ENCODE measurements at places on chromosomes 6 and 20.

- H3K36me3 ChIP-seq: peaks cover 6% of the 10 kb centered on the region
- no peak overlapping the region for H3K27ac ChIP-seq
- DNase-seq: no peak
- H3K4me3 ChIP-seq: no peak overlapping the region
Observed at GRCh38 chr6:5373430-5373829, 112.1 kb downstream of the FARS2 start.

GRCh38 chr6:18585032-18585573 is 198.0 kb downstream of the RNF144B start:
- H3K27ac ChIP-seq: no peak overlapping the region
- no peak for DNase-seq
- no peaks in the 10 kb centered on the region for H3K36me3 ChIP-seq
- H3K27me3 ChIP-seq: no peaks in the 10 kb centered on the region

DNA sequence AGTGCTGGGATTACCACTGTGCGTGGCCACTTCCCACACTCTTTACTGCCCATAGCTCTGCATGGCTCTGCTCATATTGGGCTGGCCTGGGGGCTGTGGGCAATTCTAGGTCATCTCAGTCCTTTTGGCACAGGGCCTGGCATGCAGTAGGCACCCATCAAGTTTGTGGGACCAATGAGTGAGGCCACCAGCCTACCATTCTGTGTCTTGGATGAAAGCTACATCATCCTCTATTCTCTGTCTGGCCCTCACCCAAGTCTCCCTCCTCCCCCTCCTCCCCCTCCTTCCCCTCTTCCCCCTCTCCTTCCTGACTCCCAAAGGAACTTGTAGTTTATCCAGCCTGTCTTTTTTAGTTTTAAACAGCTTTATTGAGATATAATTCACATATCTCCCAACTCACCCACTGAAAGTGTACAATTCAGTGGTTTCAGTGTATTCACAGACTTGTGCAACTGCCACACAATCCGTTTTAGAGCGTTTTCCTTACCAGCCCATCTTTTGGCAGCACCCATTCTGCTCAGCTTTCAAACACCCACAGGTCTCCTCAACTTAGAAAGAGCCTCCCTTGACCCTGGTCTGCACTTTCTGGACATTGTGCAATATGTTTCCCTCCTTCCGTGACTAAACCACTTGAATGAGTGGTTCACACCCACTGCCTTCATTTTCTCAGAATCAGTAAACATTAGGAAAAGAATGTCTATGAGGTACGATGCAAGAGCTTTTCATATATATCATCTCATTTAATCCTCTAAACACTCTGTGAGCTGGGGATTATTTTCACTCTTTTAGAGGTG is 21.5 kb upstream of the MRPS18A start:
- no peak overlapping the region for H3K27ac ChIP-seq
- H3K4me1 ChIP-seq: peaks cover 5% of the 10 kb centered on the region
- H3K4me3 ChIP-seq: no peak overlapping the region
- no peaks in the 10 kb centered on the region for H3K27me3 ChIP-seq
- no peaks in the 10 kb centered on the region for H3K36me3 ChIP-seq

GRCh38 chr6:119340796-119341487 is 8.6 kb downstream of the MAN1A1 start:
- no peak for DNase-seq
- H3K27ac ChIP-seq: no peak overlapping the region
- peaks cover 15% of the 10 kb centered on the region for H3K4me1 ChIP-seq
- H3K4me3 ChIP-seq: no peak overlapping the region
- H3K27me3 ChIP-seq: no peaks in the 10 kb centered on the region
- no peaks in the 10 kb centered on the region for H3K36me3 ChIP-seq

DNA sequence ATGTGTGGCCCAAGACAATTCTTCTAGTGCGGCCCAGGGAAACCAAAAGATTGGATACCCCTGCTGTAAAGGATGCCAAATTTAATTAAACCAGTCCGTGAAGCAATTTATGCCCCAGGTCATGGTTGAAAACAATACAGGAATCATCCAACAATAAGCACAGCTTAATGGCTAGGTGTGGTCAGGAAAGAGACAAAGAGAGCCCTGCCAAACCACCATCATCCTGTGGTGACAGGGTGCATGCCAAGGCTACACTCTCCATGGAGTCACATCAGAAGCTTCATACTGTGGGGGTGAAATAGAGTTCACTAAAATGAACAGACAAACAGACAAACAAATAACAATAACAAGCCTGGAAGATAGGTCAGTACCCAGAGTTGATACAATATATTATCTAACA is 62.7 kb downstream of the DZANK1 start:
- no peaks in the 10 kb centered on the region for H3K27me3 ChIP-seq
- DNase-seq: no peak

GRCh38 chr6:13769655-13770053 is 44.7 kb downstream of the MCUR1 start:
- DNase-seq: no peak
- H3K4me3 ChIP-seq: no peak overlapping the region
- H3K27me3 ChIP-seq: no peaks in the 10 kb centered on the region

GRCh38 chr20:32427996-32428395 is 69.9 kb downstream of the ASXL1 start:
- no peaks in the 10 kb centered on the region for H3K4me1 ChIP-seq
- H3K36me3 ChIP-seq: peaks cover 45% of the 10 kb centered on the region
- no peaks in the 10 kb centered on the region for H3K27me3 ChIP-seq
- H3K4me3 ChIP-seq: no peak overlapping the region

GRCh38 chr6:15580326-15580725 is 82.5 kb downstream of the DTNBP1 start:
- no peaks in the 10 kb centered on the region for H3K27me3 ChIP-seq
- DNase-seq: no peak
- H3K4me3 ChIP-seq: no peak overlapping the region
- H3K36me3 ChIP-seq: no peaks in the 10 kb centered on the region
- H3K27ac ChIP-seq: no peak overlapping the region

DNA sequence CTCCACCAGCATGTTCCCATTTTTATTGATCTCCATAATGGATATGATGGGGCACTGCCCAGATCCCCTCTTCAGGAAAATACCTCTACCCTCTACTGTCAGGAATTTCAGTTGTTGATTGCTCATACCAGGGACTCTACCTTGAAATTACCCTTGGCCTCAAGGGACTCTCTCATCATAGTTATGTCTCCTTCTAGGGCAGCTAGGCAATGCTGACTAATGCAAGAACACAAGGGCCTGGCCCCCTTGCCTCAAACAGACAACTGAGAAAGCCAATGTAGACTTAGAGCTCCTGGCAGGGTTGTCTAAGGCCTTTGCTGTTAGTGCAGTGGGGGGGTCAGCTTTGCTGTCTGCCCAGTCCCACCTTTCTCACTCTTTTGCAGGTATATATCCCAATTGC is 493.1 kb downstream of the BTBD3 start:
- no peak overlapping the region for H3K4me3 ChIP-seq
- DNase-seq: no peak
- no peaks in the 10 kb centered on the region for H3K4me1 ChIP-seq
- no peak overlapping the region for H3K27ac ChIP-seq
- no peaks in the 10 kb centered on the region for H3K27me3 ChIP-seq

- no peak for DNase-seq
- H3K27ac ChIP-seq: no peak overlapping the region
- no peak overlapping the region for H3K4me3 ChIP-seq
- H3K4me1 ChIP-seq: no peaks in the 10 kb centered on the region
Observed at GRCh38 chr20:17533396-17533795, 2.2 kb upstream of the BFSP1 start.

DNA sequence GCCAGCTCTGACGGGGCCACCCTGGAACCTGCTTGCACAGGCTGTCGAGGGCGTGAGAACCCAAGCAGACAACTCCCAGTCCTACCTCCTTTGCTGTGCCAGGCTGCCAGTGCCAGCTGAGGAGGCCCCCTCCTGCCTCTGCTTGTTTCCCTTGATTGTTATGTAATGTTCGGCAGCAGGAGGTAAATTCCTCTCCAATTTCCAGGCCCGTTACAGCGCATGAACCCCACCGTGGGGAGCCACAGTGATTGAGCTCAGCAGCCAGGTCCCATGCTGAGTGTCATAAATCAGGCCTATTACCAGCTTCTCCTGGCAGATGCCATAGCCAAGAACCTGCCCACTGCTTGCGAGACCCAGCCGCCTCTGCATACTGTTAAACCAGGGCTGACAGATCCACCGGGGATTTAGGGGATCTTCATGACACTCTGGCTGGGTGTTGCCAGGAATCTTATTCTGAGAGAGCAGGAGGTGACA is 320.5 kb downstream of the DHX35 start:
- H3K27me3 ChIP-seq: no peaks in the 10 kb centered on the region
- no peak for DNase-seq
- no peaks in the 10 kb centered on the region for H3K4me1 ChIP-seq

DNA sequence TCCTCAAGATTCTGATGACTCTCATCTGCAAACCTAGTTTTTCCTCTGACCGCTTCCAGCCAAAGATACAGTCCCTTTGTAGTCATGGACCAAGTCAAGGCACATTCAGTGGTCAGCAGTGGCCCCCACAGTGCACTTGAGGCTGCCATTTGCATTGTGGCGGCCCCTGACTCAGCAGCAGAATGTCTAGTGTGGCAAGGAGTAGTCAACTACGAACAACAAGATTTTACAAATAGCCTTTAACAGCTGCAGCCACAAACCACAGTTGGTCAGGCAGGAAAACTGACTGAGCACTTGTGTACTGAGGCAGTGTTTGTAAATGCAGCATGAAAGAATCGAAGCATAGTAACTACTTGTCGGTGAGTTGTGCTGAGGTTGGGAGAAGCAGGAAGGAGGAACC is 49.6 kb downstream of the SLC2A12 start:
- no peaks in the 10 kb centered on the region for H3K4me1 ChIP-seq
- DNase-seq: no peak
- no peak overlapping the region for H3K4me3 ChIP-seq
- H3K27me3 ChIP-seq: no peaks in the 10 kb centered on the region

- H3K4me1 ChIP-seq: no peaks in the 10 kb centered on the region
- no peaks in the 10 kb centered on the region for H3K36me3 ChIP-seq
- H3K4me3 ChIP-seq: no peak overlapping the region
- no peaks in the 10 kb centered on the region for H3K27me3 ChIP-seq
Observed at GRCh38 chr6:40946738-40947301, 92.2 kb downstream of the UNC5CL start.

- DNase-seq: no peak
- H3K4me1 ChIP-seq: no peaks in the 10 kb centered on the region
Observed at GRCh38 chr6:130215526-130215925, 7.2 kb downstream of the SAMD3 start.

- no peaks in the 10 kb centered on the region for H3K27me3 ChIP-seq
- no peak for DNase-seq
- no peak overlapping the region for H3K27ac ChIP-seq
- no peaks in the 10 kb centered on the region for H3K4me1 ChIP-seq
Observed at GRCh38 chr6:157748839-157749571, 74.0 kb upstream of the SNX9 start.

DNA sequence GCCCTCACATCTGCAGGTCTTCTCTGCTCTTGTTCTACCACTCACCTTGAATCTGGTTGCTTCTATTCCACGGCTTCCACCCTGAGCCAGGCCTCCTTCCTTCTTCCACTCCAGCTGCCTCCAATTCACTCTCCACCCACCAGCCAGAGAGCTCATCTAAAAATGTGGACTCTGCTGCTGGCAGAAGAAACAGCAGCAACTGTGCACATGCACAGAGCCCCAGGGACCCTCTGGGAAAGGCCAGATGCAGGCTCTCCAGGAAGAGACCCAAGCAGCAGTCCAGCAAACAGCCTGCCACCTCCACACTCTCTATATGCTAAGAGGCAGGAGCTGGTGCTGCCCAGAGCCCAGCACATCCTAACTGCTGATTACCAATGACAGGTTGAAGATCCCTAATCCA is 162.6 kb upstream of the TOP1 start:
- H3K27me3 ChIP-seq: no peaks in the 10 kb centered on the region
- DNase-seq: no peak
- H3K4me1 ChIP-seq: peaks cover 6% of the 10 kb centered on the region
- H3K36me3 ChIP-seq: no peaks in the 10 kb centered on the region
- H3K4me3 ChIP-seq: no peak overlapping the region
- no peak overlapping the region for H3K27ac ChIP-seq

DNA sequence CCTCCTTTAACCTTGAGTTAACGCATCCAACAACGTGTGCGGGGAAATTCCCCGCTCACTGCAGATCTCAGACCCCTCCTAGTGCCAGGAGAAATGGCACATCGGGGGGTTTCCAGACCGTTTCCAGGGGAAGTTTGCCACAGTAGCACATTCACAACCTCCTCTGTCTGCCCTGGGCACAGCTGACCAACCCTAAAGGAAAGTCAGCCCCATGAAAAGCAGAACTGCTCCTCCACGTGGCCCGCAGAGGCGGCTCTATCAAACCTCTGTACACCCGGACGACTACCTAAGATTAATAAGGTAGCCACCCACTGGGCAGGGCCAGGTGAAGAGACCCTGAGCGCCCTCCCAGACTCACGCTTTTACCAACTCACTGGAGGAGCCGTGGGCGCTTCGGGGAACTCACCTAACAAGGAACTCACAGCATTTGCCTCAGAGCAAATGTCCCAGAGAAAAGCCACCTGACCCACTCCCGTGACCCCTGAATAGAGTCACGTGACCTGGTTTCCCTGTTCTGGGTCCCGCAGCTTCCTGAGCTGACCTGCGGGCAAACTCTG is 93.1 kb downstream of the PRND start:
- no peaks in the 10 kb centered on the region for H3K4me1 ChIP-seq
- H3K36me3 ChIP-seq: no peaks in the 10 kb centered on the region
- H3K27me3 ChIP-seq: no peaks in the 10 kb centered on the region
- peak overlapping the region; percentile 25 for H3K4me3 ChIP-seq

GRCh38 chr6:138307816-138308730 is 69.6 kb upstream of the SMIM28 start:
- H3K4me3 ChIP-seq: no peak overlapping the region
- no peaks in the 10 kb centered on the region for H3K4me1 ChIP-seq
- no peak overlapping the region for H3K27ac ChIP-seq
- DNase-seq: no peak

DNA sequence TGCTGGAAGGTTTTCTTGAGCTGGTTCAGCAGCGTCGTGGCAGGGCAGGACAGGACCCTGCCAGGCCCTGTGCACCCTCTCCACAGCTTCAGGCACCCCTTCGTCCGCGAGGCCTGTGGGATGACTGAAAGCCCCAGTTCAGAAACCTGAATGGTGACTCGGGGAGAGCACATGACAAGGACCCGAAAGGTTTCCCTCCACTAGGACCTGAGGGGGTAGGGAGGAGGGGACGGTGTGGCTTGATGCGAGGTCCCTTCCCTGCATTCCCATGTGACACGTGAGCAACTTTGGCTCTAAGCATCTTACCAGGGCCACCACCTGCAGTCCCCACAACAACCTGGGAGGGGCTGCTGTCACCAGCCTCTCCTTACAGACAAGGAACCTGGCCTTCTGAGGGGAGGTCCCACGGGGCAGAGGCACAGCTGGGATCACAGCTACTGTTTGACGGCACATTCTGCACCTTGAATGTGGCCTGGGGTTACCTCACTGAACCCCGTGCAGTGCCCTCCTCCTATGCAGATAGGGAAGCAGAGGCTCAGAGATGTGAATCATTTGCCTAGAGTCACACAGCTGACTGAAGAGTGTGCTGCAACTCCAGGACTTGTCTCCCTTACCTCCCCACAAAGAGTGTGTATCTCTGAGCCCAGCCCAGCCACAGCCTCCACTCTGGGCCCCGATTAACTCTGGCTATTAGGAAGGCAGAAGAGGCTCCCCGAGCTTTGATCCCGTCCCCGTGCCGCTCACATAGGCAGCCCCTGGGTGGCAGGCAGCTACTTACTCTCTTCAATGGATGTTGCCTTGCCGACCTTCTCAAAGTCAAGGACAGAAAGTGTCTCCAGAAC is 84.6 kb downstream of the PTPN1 start:
- H3K27ac ChIP-seq: no peak overlapping the region
- no peak overlapping the region for H3K4me3 ChIP-seq
- H3K36me3 ChIP-seq: no peaks in the 10 kb centered on the region
- no peaks in the 10 kb centered on the region for H3K27me3 ChIP-seq

- no peaks in the 10 kb centered on the region for H3K4me1 ChIP-seq
- no peak overlapping the region for H3K4me3 ChIP-seq
- no peaks in the 10 kb centered on the region for H3K27me3 ChIP-seq
- DNase-seq: no peak
Observed at GRCh38 chr6:40436685-40437604, 150.2 kb downstream of the LRFN2 start.
